ENCODE measurements at places on chromosomes 2 and 18. TPM values are rescaled to one million over a fixed set of nuclear protein-coding genes. Genes with fewer than 3 reads are reported as not detected.
A peak's percentile ranks its signal among the peaks of the same experiment; 100 is the strongest.

DNA sequence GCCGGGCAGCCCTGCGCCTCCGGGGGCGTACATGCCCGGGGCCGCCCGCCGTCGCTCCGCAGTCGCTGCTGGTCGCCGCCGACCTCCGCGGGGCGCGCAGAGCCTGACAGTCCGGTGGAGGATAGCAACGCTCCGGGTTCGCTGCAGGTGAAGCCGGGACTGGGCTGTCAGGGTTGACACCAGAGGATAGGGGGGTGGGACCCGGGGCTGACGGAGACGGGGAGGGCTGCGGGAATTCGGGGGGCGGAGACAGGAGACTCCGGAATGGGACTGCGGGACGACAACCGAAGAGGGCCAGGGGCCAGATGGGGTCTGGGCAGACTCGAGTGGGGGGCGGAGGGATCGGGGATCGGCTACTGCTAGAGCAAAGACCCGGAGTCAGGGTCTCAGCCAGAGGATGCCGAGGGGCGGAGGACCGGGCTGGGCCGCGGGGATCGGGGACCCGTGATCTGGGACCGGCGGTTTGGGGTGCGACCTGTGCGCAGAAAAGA lies 403 bp downstream of the TMEM127 start:
- peaks cover 23% of the 10 kb centered on the region for H3K36me3 ChIP-seq
- DNase-seq: peak; percentile 79
- H3K27ac ChIP-seq: peak overlapping the region; percentile 95
- H3K4me1 ChIP-seq: peaks cover 34% of the 10 kb centered on the region

DNA sequence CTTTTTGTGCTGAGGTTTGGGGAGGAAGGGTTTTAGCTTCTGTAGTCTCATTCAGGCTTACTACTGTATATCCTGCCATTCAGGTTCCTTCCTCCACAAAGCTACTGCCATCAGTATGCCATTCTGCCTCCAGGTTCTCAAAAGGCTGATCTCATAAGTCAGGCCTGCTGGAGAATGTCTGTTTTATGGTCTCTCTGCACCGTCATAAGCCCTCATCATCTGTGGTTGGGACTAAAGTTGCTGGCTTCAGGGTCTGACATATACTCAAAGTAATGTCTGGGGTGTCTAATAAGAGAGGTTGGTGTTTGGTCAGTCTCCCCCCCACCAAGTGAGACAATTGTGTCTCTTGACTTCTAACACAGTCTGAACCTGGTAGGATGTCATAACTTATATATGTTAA lies 36.2 kb upstream of the CCBE1 start:
- H3K27ac ChIP-seq: no peak overlapping the region
- no peaks in the 10 kb centered on the region for H3K27me3 ChIP-seq

- no peak overlapping the region for H3K27ac ChIP-seq
- H3K27me3 ChIP-seq: no peaks in the 10 kb centered on the region
- no peaks in the 10 kb centered on the region for H3K36me3 ChIP-seq
- no peak overlapping the region for H3K4me3 ChIP-seq
Observed at GRCh38 chr2:220701115-220701514, 871.0 kb downstream of the EPHA4 start.

DNA sequence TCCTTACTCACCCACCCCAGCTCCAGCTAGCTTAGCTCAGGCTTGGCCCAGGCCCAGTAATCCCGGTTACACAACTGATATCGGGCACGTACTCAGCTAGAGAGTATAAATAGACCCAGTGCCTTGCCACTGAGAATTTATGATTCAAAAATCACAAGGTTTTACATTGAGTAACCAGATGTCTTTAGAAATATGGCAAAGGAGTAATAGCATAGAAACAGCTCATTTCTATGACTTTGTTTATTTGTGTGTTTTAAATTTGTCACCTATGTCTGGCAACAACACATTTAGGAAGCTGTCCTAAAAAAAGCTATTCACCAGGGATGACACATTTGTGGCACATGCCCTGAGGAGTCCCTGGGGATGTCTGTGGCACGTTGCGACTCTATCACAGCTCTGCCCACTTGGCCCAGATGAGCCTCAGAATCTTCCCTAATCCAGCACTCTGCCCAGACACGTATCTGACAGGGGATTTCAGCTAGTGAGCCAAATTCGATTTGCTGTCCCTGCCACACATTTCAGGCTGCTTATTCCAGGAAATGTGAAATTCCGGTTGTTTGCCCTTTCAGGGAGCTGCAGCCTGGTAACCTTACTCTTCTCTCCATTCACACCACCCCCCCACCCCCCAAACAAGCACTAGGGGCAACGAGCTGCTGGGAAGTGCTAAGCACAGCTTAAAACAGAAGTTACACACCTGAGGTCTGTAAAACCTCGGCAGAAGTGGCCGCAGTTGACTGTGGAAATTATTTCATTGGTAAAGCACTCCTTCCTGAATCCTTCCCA lies 85.4 kb upstream of the ZCCHC2 start:
- H3K4me1 ChIP-seq: peaks cover 21% of the 10 kb centered on the region
- DNase-seq: peak; percentile 81
- peak overlapping the region; percentile 84 for H3K27ac ChIP-seq

GRCh38 chr2:12711339-12711738 lies 5.4 kb upstream of the TRIB2 start:
- DNase-seq: no peak
- no peaks in the 10 kb centered on the region for H3K27me3 ChIP-seq
- H3K4me1 ChIP-seq: peaks cover 18% of the 10 kb centered on the region
- H3K27ac ChIP-seq: no peak overlapping the region
- H3K4me3 ChIP-seq: no peak overlapping the region
- H3K36me3 ChIP-seq: no peaks in the 10 kb centered on the region

NMUR1 gene
- 0.12 TPM for total RNA-seq

CNTNAP5 gene
- not detected for total RNA-seq

KIF1A gene
- total RNA-seq: 1.6 TPM

NEU4 gene
- total RNA-seq: 1.4 TPM

DNA sequence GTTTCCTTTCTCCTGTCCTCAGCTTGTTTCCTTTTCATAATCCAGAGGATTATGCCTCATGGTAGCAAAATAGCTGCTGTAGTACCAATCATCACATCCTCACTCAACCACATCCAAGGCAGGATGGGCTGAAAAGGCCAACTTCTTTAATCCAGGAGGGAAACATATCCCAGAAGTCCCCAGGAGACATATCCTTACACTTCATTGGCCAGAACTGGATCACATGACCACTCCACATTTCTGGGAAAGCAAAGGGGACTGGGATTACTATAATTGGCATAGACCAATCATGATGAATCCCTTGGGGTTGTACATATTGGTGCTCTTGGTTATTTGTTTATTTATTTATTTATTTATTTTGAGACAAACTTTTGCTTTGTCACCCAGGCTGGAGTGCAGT lies 54.0 kb upstream of the LYPD6B start:
- H3K27ac ChIP-seq: no peak overlapping the region
- no peaks in the 10 kb centered on the region for H3K36me3 ChIP-seq
- DNase-seq: no peak

ZC3H6 gene
- total RNA-seq: 18.0 TPM

CD302 gene
- total RNA-seq: 13.7 TPM

GRCh38 chr2:6523476-6523875 lies 342.2 kb downstream of the CMPK2 start:
- H3K36me3 ChIP-seq: no peaks in the 10 kb centered on the region
- H3K27ac ChIP-seq: no peak overlapping the region
- DNase-seq: no peak
- no peak overlapping the region for H3K4me3 ChIP-seq
- H3K27me3 ChIP-seq: no peaks in the 10 kb centered on the region

GRCh38 chr2:189982780-189983394 lies 79.6 kb downstream of the MSTN start:
- no peak overlapping the region for H3K27ac ChIP-seq
- no peaks in the 10 kb centered on the region for H3K36me3 ChIP-seq
- DNase-seq: no peak
- H3K4me3 ChIP-seq: no peak overlapping the region
- no peaks in the 10 kb centered on the region for H3K4me1 ChIP-seq

All from heart left ventricle (tissue), 16 donors.